Activated CD4-positive, alpha-beta T cell treated with anti-CD3 and anti-CD28 coated beads, Interleukin-2, amount 10 ng/mL, durations not matched to agents 7 days and 5 days (primary cell): ENCODE measurements at places on chromosomes 1 and 21.

DNA sequence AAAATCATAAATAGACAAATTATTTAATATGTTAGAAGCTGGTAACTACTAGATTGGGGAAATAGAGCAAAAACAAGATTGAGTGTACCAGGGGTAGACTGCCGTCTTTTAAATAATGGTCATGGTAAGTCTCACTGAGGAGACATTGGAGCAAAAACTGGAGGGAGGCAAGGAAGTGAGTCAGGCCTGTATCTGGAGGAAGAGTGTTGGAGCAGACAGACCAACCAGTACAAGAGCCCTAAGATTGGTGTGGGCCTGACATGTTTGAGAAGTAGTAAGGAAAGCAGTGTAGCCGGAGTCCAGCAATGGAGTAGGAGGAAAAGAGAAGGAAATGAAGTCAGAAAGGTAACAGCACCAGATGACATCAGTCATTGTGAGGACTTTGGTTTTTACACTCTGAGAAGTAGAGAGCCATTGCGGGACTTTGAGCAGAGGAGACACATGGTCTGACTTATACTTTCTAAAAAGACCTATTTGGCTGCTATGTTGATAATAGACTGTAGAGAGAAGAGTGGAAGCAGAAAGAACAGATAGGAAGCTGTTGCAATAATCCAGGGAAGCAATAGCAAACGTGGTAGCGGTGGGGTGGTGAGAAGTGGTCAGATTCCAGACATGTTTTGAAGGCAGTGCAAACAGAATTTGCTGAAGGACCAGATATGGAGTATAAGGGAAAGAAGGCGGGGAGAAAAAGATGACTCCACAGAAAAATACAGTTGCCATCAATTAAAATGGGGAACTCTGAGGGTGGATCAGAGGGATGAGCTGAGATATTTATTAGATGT is 44.7 kb upstream of the GJA5 start:
- DNase-seq = no peak
- no peaks in the 10 kb centered on the region for H3K27me3 ChIP-seq
- H3K36me3 ChIP-seq = no peaks in the 10 kb centered on the region

GRCh38 chr1:54604572-54605370 is 18.6 kb downstream of the FAM151A start:
- H3K4me1 ChIP-seq = peaks cover 14% of the 10 kb centered on the region
- peak overlapping the region; percentile 68 for H3K27ac ChIP-seq
- no peaks in the 10 kb centered on the region for H3K36me3 ChIP-seq
- no peaks in the 10 kb centered on the region for H3K27me3 ChIP-seq
- H3K4me3 ChIP-seq = no peak overlapping the region

- no peak overlapping the region for H3K27ac ChIP-seq
- H3K4me3 ChIP-seq = no peak overlapping the region
- no peaks in the 10 kb centered on the region for H3K27me3 ChIP-seq
- no peak for DNase-seq
Measured at GRCh38 chr1:214739621-214740238, 136.7 kb downstream of the CENPF start.

- DNase-seq = no peak
- no peaks in the 10 kb centered on the region for H3K27me3 ChIP-seq
- no peaks in the 10 kb centered on the region for H3K36me3 ChIP-seq
- H3K4me1 ChIP-seq = no peaks in the 10 kb centered on the region
- H3K4me3 ChIP-seq = no peak overlapping the region
- H3K27ac ChIP-seq = no peak overlapping the region
Measured at GRCh38 chr1:217977943-217978342, 307.1 kb upstream of the RRP15 start.

- H3K4me3 ChIP-seq = no peak overlapping the region
- H3K4me1 ChIP-seq = no peaks in the 10 kb centered on the region
- H3K27me3 ChIP-seq = no peaks in the 10 kb centered on the region
- DNase-seq = no peak
Measured at GRCh38 chr21:40313260-40313659, 446.0 kb downstream of the PCP4 start.

- H3K27me3 ChIP-seq = peaks cover 43% of the 10 kb centered on the region
- H3K27ac ChIP-seq = no peak overlapping the region
- no peaks in the 10 kb centered on the region for H3K36me3 ChIP-seq
- peaks cover 11% of the 10 kb centered on the region for H3K4me1 ChIP-seq
Measured at GRCh38 chr1:205373798-205374175, 17.1 kb upstream of the KLHDC8A start.

GRCh38 chr1:193229136-193229535 is 42.7 kb upstream of the B3GALT2 start:
- peaks cover 34% of the 10 kb centered on the region for H3K36me3 ChIP-seq
- peaks cover 2% of the 10 kb centered on the region for H3K4me1 ChIP-seq
- H3K4me3 ChIP-seq = no peak overlapping the region
- H3K27ac ChIP-seq = no peak overlapping the region

- H3K27me3 ChIP-seq = peaks cover 48% of the 10 kb centered on the region
- no peak overlapping the region for H3K27ac ChIP-seq
- no peak overlapping the region for H3K4me3 ChIP-seq
- no peak for DNase-seq
Measured at GRCh38 chr1:243916160-243916559, 66.1 kb upstream of the AKT3 start.

DNA sequence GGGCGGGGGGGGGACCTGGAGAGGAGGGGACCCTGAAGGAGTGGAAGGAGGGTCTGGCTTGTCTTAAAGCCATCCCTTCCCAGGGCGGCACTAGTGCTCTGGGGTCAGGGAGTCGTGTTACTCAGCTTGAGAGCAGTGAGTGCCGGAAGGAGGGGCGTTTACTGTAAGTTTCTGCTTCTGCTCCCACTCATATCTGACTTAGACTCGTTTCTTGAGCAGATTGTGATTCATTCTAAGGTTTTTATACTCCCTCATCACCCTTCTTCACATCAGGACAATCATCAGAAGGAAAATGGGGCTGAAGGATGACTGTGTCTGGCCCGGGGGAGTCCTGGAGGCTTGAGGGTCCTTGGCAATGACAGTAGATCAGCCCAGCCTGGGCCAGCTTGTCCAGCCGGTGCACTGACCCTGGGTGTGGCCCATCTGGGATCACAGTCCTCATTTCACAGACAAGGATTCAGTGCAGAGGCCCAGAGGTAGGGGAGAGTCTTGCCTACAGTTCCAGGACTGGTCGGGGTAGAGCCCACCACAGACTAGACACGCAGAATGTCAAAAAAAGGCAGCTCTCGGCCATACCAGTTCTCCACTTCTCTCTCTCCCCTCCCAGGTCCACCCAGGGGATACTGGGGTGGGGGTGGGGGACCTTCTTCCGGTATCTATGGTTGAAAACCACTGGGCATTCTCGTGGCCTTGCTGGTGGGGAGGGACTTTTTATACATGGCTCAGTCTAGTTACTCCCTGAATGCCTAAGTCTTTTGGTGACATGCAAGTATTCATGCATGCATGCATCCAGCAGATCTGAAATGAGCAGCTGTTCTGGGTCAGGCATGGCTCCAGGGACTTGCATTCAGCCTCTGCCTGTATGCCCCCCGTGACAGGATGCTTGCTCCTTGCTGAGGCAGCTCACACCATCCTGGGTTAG is 5.1 kb downstream of the TNFRSF8 start:
- peaks cover 21% of the 10 kb centered on the region for H3K27me3 ChIP-seq
- peaks cover 59% of the 10 kb centered on the region for H3K4me1 ChIP-seq
- no peaks in the 10 kb centered on the region for H3K36me3 ChIP-seq
- peak; percentile 51 for DNase-seq

- no peaks in the 10 kb centered on the region for H3K36me3 ChIP-seq
- no peaks in the 10 kb centered on the region for H3K4me1 ChIP-seq
- H3K27ac ChIP-seq = no peak overlapping the region
- H3K4me3 ChIP-seq = no peak overlapping the region
Measured at GRCh38 chr1:205416322-205416721, 5.5 kb downstream of the LEMD1 start.

GRCh38 chr1:212513586-212513985 is 80.9 kb downstream of the NENF start:
- H3K27ac ChIP-seq = no peak overlapping the region
- peaks cover 9% of the 10 kb centered on the region for H3K4me1 ChIP-seq
- no peaks in the 10 kb centered on the region for H3K36me3 ChIP-seq

- H3K27me3 ChIP-seq = no peaks in the 10 kb centered on the region
- no peak overlapping the region for H3K4me3 ChIP-seq
- no peaks in the 10 kb centered on the region for H3K36me3 ChIP-seq
Measured at GRCh38 chr1:177937931-177938330, 31.9 kb downstream of the SEC16B start.

- DNase-seq = no peak
- H3K4me1 ChIP-seq = no peaks in the 10 kb centered on the region
- H3K36me3 ChIP-seq = no peaks in the 10 kb centered on the region
- no peaks in the 10 kb centered on the region for H3K27me3 ChIP-seq
- no peak overlapping the region for H3K27ac ChIP-seq
- no peak overlapping the region for H3K4me3 ChIP-seq
Measured at GRCh38 chr21:16775076-16775475, 737.8 kb upstream of the CXADR start.

- peaks cover 8% of the 10 kb centered on the region for H3K4me1 ChIP-seq
- H3K27ac ChIP-seq = no peak overlapping the region
- no peaks in the 10 kb centered on the region for H3K36me3 ChIP-seq
- H3K4me3 ChIP-seq = no peak overlapping the region
- H3K27me3 ChIP-seq = peaks cover 9% of the 10 kb centered on the region
- no peak for DNase-seq
Measured at GRCh38 chr1:160166166-160166868, 14.9 kb downstream of the ATP1A4 start.

DNA sequence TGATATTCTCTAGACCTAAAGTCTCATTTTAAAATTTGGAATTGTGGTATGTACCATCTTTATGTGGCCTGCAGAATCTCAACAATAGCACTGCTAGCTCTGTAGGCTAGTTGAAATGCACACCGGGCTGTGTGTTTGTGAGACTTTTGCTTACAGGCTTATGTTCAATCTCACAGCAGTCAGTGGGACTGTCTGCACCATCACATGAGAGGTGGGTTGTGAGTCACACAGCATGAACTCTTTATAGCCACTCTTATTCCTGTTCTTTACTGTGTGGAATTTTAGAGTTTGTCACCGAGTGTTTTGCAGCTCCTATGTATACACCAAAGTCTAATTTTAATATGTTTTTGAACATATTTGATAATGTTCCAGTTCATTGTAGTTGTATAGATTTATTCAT is 74.6 kb downstream of the RASAL2 start:
- H3K27ac ChIP-seq = no peak overlapping the region
- no peak overlapping the region for H3K4me3 ChIP-seq
- DNase-seq = no peak
- no peaks in the 10 kb centered on the region for H3K4me1 ChIP-seq
- H3K36me3 ChIP-seq = no peaks in the 10 kb centered on the region

- H3K36me3 ChIP-seq = no peaks in the 10 kb centered on the region
- no peak overlapping the region for H3K27ac ChIP-seq
- no peaks in the 10 kb centered on the region for H3K4me1 ChIP-seq
- no peak overlapping the region for H3K4me3 ChIP-seq
- DNase-seq = no peak
- no peaks in the 10 kb centered on the region for H3K27me3 ChIP-seq
Measured at GRCh38 chr1:97204468-97204867, 482.9 kb downstream of the PTBP2 start.

DNA sequence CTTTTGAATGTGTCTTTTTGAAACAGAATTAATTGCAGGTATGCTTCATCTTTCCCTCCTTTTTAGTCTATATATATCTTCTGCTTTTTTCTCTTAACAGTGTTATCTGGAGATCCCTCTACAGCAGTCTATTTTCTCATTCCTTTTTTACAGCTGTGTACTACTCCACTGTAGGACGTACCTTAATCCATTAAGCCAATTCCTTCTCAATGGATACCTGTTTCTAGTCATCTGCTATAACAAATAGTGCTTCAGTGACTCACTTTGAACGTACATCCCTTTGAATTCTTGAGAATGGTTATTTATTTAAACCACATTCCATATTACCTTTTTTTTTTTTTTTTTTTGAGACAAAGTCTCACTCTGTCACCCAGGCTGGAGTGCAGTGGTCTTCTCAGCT is 15.6 kb downstream of the PCNX2 start:
- no peak overlapping the region for H3K27ac ChIP-seq
- H3K36me3 ChIP-seq = peaks cover 18% of the 10 kb centered on the region
- H3K4me3 ChIP-seq = no peak overlapping the region
- no peak for DNase-seq
- H3K4me1 ChIP-seq = peaks cover 42% of the 10 kb centered on the region
- no peaks in the 10 kb centered on the region for H3K27me3 ChIP-seq

DNA sequence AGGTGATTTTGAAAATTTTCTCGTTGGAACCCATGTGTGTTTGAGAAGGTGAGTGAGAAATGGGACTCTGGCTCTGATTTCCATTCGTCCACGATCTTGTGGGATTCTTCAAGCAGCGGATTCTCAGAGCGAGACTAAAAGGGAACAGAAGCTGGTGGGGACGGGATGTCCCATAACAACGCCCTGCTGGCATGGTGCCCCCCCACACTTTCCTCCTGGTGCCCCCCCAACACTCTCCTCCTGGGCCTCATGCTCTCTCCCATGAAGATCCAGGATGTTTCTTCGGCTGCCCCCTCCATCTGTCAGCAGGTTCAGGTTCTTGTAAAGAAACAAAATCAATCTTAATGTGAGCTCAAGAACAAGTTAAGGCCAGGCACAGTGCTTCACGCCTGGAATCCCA is 29.1 kb downstream of the PRDM15 start:
- peaks cover 7% of the 10 kb centered on the region for H3K36me3 ChIP-seq
- H3K27me3 ChIP-seq = no peaks in the 10 kb centered on the region
- no peaks in the 10 kb centered on the region for H3K4me1 ChIP-seq
- no peak overlapping the region for H3K4me3 ChIP-seq
- DNase-seq = no peak
- H3K27ac ChIP-seq = no peak overlapping the region

- peak within 1 kb of the TSS; percentile 7 for H3K27ac ChIP-seq
- DNase-seq = no peak
- H3K27me3 ChIP-seq = peaks cover 13% of the 10 kb centered on the region
- H3K4me1 ChIP-seq = peaks cover 49% of the 10 kb centered on the region
Measured at GRCh38 chr1:27934818-27935549, at the start of gene SMPDL3B. Gene SMPDL3B, plus strand, starts transcription at chr1:27935000. Its CDS starts 184 bp downstream, at chr1:27935184.

DNA sequence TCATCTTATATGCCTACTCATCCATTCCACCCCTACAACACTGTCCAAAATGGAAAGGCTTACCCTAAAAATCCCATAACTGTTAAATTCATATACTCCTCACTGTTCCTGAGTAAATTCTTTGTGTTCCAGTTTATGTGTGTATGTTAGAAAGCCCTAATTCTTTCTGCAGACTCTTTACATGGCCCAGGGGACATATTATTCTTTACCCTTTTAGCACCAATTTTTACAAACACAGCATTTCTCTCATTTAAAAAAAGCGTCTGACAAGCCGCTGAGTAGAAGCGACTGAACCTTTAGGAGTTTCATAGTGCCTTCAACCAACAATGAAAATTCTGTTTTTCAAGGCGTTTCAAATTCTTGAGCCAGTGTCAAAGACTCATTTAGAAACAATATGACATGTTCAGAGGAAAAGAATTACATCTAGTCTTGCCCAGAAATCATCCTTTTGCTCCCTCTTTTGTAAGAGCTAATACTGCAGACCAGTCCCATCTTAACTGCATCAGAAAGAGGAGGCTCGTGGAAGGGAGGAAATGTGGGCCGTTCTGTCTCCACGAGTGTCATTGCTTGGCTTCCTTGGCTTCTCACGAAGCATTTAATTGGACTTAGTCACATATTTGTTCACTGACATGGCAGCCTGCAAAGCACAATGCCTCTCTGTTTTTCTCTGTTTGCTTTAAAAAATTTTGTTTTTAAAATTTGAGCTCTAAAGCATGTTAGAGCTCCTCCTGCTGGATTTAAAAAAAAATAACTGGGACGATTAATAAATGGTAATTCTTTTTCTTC is 21.3 kb upstream of the C1orf105 start:
- H3K4me1 ChIP-seq = peaks cover 61% of the 10 kb centered on the region
- peaks cover 6% of the 10 kb centered on the region for H3K36me3 ChIP-seq
- peak overlapping the region; percentile 75 for H3K27ac ChIP-seq
- H3K27me3 ChIP-seq = no peaks in the 10 kb centered on the region

- no peaks in the 10 kb centered on the region for H3K4me1 ChIP-seq
- H3K4me3 ChIP-seq = no peak overlapping the region
- no peak for DNase-seq
- H3K36me3 ChIP-seq = no peaks in the 10 kb centered on the region
Measured at GRCh38 chr1:161986328-161986727, 37.3 kb downstream of the OLFML2B start.
